ENCODE measurements at places on chromosomes 2 and 18.

DNA sequence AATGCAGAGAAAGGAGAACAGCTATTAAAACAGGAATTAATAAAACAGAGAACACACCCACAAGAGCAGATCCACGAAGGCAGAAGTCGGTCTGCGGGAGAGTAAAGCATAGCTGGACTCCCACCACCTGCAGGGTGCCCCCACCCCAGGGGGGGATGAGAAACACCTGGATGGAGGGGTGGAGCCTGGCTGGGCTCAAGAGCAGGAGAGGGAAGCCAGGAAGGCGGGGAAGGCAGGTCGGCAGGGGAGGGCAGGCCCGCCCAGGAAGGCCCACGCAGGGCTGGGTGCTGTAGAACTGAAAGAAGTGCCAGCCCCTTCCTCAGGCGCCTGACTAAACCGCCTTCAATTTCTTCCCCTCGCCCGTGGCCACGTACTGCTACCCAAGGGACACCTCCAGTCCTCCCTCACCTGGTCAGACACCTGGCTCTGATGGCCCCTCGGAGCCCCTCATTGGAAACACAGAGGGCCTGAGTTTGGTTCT lies 175.4 kb downstream of the HDAC4 start:
- no peak for DNase-seq

DNA sequence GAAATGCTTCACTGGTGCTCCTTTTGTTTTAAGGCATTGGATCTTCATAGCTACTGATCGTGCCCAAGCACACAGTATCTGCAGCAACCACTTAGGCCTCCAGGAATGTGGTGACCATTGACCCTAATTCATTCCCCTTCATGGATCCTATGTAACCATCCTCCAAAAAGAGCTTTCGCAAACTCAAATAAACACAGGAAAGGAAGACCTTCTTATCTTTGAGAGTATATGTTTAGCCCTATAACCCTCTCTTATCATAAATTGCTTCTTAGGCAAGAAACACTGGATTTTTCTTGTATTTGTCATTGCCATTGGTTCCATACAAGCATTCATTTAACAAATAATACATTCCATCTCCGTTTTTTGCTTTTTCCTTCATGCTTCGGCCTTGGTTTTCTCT lies 4.1 kb upstream of the TTR start:
- no peak for DNase-seq

- DNase-seq: no peak
Measured at GRCh38 chr2:229620289-229620688, 94.1 kb downstream of the DNER start.

DNA sequence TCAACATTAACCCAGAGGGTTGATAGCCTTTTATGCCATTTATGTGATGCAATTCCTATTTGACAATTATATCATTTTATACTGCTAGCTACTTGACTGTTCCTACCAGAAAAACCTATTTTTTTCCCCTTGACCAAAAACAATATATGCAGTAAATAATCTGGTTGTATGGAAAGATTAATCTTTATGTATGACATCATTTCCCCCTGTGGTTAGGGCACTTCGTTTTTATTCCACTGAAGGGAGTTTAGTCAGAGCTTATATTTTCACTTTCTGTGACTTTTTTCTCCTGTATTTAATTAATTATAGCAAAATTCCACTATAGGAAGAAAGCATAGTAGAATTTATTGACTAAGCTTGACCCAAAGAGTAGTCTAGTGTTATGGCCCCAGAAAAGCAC lies 107.6 kb downstream of the HAUS1 start:
- no peak for DNase-seq

GRCh38 chr2:95297639-95298395 lies 670 bp downstream of the KCNIP3 start:
- DNase-seq: no peak

DNA sequence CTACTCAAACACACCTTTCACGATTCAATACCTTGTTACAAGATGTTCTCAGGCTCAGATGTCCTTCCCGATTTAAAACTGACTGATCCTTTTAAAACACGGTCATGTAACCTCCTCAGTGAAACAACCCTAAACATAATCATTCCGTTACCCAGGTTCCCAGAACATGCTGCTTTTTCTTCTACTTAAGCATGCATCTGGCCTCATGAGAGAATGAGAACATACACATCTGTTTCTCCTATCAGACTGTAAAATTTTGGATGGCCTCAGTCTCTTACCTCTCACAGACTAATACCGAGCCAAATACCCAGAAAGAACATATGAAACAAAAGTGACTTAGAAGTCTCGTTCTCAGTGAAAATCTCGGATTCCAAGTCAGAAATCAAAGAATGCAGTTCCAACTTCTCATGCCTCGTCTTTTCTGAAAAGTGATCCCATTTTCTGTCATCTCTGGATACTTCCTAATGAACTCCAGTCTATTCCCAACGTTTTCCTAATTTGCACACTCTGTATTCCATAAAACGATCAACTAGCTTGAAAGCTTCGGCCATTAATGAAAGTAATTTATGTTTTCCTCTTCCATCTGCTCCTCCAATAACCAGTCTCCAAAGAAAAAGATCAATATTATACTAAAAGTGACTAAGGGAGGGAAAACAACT lies 919 bp downstream of the SF3B1 start:
- DNase-seq: no peak

GRCh38 chr2:112301973-112302372 lies 26.6 kb downstream of the ZC3H6 start:
- DNase-seq: no peak

DNA sequence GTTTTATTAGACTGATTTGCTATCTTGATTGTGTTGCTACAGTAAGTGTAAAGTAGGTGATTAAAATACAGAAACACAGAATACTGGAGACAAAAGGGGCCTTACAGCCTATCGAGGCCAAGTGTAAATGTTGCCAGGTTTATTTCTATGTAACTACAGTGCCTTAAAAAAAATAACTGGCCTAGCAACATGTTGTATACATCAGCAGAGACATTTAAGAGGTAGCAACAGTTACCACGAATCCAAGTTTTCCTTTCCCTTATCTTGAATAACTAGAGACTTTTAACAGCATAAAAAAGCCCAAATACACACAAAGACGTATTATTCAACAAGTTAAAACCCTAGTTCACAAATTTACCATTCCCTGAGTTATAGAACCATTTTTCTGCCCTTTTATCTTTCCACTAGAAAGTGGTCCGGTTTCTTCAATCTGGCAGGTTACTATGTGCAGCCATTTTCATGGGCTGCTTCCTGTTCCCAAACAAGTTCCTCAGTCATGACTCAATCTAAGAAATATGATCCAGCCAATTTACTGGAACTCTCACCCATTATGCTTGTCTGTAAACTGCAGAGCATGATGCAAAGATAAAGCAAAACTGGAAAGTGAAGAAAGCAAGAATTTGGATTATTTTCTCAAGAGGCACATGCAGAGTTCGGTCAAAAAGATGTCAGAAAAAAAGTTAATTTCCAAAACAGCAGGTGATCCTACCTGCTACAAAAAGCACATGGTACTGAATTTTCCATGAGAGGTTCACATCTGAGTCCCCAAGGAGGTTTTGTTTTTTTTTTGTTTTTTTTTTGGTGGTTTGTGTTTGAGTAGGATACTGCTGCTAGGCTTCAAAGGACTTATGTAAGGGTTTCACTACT lies 22.2 kb downstream of the NFE2L2 start:
- no peak for DNase-seq

GRCh38 chr2:222050981-222051380 lies 247.8 kb downstream of the PAX3 start:
- DNase-seq: no peak

DNA sequence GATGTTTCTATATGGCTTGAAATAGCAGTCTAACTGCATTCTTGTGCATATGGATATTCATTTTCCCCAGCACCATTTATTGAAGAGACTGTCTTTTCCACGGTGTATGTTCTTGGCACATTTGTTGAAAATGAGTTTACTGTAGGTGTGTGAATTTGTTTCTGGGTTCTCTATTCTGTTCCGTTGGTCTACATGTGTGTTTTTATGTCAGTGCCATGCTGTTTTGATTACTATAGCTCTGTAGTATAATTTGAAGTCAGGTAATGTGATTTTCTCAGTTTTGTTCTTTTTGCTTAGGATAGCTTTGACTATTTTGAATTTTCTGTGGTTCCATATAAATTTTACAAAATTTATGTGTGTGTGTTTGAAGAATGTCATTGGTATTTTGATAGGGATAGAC lies 201.0 kb downstream of the MBD5 start:
- no peak for DNase-seq

Data from activated CD4-positive, alpha-beta T cell treated with anti-CD3 and anti-CD28 coated beads, Interleukin-2, amount 50 U/mL, for 4 hours (primary cell).